ENCODE measurements at places on chromosomes 7 and 10.

- no peak for DNase-seq
Observed at GRCh38 chr7:2523941-2524807, 4.6 kb downstream of the LFNG start.

DNA sequence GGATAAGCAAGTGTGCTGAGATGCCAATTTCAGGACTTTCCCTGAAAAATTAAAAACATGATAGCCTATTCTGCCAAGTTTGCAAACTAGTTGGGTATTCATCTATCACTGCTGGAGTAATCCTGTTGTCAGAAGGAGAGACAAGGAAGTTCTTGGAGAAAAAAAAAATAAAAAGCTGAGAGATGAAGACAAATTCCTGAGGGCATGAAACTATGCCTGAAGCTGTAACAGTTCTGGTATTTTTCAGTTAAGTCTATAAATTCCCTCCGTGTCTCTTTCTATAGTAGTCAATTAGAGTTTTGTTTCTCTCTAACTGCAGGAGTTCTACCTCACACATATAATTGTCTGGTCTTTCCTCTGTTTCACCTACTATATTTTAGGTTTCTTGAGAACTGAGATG, 95.7 kb downstream of the DGKB start:
- no peak for DNase-seq

DNA sequence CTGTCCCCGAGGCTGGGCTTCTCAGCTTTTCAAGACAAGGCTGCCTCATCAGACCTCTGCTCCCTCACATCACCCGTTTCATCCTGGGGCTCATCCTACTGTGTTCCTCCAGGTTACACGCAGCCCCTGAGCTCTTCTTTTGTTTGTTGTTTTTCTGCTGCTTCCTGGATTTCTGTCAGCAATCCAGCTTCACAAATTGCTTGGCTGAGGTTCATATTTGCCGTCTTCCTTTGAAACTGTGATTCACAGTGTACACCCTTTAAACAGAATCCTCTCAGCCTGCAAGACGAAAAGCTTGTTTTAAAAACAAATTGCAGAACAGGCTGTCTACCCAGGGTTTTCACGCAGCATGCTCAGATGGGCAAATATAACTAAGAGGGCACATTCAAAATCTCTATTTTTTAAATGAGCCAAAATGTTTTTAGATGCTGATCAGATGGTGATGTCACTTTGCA, 39.1 kb upstream of the PARD3 start:
- DNase-seq, result no peak

- no peak for DNase-seq
Observed at GRCh38 chr10:44463511-44464121, 78.7 kb upstream of the CXCL12 start.

- DNase-seq, result no peak
Observed at GRCh38 chr7:6546498-6547251, 4.6 kb downstream of the GRID2IP start.

GRCh38 chr10:47378183-47378510, 5.9 kb downstream of the ZNF488 start:
- DNase-seq, result no peak

GRCh38 chr7:2931034-2931415, 86.9 kb upstream of the GNA12 start:
- DNase-seq, result no peak

DNA sequence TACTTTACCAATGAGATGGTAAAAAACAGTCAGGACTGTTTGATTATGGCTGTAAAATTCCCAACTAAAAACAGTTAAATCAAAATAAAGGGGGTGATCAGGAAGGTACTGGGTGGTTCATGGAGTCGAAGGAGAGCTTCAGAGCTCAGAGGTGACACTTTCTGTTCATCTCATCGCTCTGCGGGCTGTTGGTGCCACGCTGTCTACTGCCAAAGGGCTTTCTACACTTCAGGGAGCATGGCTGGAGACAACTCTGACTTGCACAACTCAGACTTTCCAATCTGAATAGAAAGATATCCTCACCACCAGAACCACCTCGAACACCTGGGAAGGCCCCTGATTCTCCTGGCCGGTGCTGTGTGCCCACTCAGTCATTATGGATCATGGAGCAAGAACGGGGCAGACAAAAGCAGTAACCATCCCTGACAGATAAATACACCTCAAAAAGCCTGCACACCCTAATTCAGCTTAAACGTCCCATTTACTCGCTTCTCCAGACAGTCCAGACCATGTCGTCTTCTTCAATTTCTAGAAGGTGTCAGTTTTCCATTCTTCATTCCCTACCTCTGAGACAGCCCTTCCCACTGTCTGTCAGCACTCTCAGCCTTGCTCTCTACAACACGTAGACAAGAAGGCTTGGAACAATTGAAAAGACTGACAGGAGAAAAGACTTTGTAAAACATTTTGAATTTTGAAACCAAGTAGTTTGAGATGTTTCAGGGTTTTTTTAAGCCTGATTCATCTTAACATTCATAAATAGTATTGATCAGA, 348.7 kb upstream of the NFE2L3 start:
- no peak for DNase-seq

- DNase-seq, result no peak
Observed at GRCh38 chr7:120550494-120551048, 277.6 kb downstream of the KCND2 start.

GRCh38 chr10:100008708-100009282, 952 bp downstream of the DNMBP start:
- DNase-seq, result no peak

GRCh38 chr10:34959786-34960185, 130.4 kb downstream of the CUL2 start:
- DNase-seq, result no peak

DNA sequence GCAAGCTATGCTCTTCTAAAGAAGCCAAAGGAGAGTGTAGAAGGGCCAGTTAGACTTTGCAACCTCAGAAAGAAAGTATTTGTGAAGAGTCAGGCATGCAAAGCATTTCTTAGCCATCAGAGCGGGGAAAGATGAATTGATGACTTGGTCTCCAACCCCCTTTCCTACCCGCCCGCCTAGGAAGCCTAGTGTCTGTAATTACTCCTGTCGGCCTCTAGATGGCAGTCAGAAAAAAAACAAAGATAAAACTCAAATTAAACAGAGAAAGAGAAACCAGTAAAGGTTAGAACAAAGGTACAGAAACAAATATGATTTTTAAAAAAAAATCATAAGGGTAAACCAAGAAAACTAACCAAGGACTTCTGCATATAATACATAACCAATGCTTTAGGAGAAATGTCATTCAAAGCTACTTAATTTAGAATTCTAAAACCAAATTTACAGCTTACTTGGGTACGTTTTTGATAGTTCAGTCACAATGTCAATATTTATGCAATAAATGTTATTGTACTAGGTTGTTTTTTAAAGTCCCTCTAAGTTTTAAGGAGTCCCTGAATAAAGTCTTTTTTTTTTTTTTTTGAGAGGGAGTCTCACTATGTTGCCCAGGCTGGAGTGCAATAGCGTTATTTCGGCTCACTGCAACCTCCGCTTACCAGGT, 97.6 kb downstream of the LYZL1 start:
- DNase-seq, result no peak

Data from stimulated activated CD4-positive, alpha-beta T cell treated with anti-CD3 and anti-CD28 coated beads, Interleukin-4, amount 100 ng/mL, for 48 hours (primary cell).